ENCODE measurements at places on chromosomes 2 and 18.

DNA sequence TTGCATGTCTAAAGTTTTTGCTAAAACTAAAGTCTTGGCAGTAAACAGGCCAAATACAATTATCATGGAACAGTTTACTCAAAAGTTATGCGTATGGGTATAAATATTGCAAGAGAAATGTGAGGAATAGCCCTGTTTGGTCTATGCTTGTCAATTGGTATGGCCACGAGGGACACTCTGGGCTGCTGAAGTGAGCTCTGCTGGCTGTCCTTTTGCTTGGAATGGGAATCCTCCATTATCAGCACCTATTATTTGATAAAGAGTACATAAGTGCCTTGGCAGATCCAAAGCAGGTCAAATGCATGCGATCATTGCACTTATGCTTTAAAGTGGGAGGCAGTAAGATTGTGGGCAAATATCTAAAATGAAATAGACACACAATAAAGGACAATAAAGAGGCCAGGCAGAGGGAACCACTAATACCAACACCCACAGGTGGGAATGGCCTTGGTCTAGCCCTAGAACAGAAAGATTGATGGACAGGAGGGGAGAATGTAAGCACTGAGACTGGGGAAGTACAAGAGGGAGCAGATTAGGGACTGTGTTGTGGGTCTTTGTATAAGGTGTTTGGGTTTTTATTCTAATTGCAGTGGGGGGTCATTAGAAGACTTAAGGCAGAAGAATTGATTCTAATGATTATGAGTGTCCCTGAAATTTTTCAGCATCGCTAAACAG lies 60.0 kb upstream of the NOSTRIN start:
- DNase-seq, result no peak

DNA sequence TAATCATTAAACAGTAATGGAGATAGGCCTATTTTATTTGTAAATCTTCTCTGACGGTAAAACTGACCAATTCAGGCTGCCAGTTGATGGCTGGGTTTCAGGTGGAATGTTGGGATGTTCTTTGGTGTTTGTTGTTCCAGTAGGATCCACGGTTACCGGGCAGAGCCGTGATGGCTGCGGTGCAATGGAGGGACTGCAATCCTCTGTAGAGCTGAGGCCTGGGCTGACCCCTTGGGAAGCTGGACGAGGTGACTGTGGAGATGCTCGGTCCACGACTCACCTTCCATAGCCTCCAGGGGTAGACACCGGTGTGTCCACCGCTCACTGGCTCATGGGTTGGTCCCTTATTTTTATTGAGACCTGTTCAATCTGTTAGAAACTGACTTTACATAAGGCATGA lies 42.5 kb downstream of the ZNF519 start:
- DNase-seq, result no peak

GRCh38 chr2:168062054-168062453 lies 185.3 kb downstream of the STK39 start:
- DNase-seq, result no peak

- DNase-seq, result no peak
Measured at GRCh38 chr2:68340226-68341061, 20.7 kb upstream of the CNRIP1 start.

GRCh38 chr2:84735389-84735788 lies 145.5 kb downstream of the TRABD2A start:
- no peak for DNase-seq

DNA sequence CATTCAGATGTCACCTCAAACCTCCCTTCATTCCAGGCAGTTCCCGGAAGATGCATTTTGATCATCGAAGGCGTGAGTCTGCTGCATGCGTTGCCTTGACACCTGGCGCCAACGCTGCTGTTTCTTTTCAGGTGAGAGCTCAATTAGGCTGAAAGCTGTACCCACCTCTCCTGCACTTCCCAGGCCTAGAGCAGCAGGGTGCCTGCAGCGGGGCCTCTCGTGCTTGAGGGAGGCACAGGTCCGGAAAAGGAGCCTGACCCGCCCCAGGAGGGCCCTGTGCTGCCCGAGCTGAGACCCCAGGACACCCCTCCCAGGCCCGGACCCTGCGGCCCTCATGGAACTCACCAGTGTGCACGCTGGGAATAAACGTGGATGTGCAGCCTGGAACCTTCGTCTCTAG lies 31.4 kb upstream of the KCNG2 start:
- no peak for DNase-seq

DNA sequence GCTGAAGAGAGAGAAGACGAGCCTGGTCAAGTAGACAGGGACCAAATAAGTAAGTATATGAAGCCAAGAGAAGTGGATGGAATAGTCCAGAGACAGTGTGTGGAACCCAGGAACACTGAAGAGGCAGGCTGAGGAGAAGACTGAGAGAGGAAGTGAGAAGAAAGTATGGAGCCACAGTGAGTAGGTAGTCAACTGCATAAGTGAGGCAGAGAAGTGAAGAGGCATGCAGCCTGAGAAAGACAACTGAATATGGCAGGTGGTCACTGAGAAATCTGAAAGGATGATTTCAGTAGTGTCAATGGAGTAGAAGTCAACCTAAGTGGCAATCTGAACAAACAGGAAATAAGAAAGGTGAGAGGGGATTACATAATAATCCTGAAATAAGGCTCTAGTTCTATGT lies 55.4 kb downstream of the CWC22 start:
- no peak for DNase-seq

- DNase-seq, result no peak
Measured at GRCh38 chr2:216350214-216350791, 22.0 kb downstream of the MARCHF4 start.

GRCh38 chr2:98664323-98664722 lies 55.9 kb downstream of the UNC50 start:
- DNase-seq, result no peak

DNA sequence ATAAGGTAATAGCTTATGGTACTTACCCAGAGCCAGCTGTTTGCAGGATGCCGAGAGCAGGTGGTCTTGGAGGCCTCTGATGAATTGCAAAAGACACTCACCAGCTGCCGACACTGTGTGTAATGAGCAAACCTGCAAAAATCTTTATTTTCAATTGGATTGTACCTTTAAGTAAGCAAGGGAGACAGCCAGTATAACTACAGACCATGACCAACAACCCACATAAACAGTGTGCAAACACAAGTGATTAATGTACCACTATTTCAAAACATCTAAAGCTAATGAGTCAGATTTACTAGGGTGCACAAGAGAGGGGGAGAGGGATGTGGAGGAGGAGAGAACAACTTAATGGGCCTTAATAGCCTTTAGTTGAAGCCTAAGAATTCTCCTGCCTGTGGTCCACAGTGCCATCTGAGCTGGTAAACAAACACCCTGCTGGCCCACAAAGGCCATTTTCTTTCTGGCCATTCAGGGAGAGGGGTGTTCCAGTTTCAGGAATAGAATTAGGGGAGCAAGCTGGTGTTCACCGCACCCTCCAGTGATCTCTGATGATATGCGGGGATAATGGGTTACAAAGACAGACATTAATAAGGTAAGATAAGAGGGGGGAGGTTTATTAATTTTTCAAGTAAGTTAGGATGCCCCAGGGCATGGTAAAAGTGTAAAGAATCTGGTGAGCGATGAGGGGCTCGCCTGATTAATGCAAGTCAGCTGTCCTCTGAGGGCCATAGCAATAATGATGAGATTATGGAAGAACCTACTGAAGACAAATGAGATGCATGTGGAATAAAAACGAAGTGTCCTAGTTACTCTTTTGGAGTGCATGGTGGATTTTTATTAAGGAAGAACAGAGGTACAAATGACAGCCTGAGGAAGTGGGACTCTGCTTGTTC lies 196.4 kb downstream of the HRH4 start:
- DNase-seq, result no peak

DNA sequence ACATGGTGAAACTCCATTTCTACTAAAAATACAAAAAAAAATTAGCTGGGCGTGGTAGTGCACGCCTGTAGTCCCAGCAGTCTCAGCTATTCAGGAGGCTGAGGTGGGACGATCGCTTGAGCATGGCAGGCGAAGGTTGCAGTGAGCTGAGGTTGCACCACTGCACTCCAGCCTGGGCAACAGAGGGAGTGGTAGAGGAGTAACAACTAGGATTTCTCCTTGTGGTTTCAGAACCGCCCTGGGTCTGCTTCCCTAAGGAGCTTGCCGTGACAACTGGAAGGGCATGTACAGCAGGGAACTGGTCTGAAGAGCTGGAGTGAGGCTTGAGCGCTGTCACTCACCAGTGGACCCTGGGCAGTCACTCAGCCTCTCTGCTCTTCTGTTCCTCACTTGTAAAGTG lies 29.1 kb downstream of the REEP1 start:
- DNase-seq, result no peak

DNA sequence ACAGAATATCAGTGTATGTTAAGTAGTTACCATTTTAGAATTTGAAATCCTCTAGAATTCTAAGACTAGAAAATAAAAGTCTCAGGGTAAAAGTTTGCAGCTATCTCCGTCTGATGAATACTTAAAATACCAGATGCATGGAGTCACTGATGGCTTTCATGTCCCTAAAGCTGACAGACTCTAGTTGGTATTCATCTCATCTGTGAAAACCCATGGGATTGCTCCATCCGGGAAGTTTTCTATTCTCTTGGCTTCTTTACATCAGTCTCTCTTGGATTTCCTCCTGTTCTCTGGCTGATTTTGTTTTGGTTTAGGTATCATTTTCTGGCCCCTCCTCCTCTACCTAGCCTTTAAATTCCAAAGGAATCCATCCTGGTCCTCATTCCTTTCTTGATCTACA lies 465.6 kb upstream of the POU3F3 start:
- no peak for DNase-seq

DNA sequence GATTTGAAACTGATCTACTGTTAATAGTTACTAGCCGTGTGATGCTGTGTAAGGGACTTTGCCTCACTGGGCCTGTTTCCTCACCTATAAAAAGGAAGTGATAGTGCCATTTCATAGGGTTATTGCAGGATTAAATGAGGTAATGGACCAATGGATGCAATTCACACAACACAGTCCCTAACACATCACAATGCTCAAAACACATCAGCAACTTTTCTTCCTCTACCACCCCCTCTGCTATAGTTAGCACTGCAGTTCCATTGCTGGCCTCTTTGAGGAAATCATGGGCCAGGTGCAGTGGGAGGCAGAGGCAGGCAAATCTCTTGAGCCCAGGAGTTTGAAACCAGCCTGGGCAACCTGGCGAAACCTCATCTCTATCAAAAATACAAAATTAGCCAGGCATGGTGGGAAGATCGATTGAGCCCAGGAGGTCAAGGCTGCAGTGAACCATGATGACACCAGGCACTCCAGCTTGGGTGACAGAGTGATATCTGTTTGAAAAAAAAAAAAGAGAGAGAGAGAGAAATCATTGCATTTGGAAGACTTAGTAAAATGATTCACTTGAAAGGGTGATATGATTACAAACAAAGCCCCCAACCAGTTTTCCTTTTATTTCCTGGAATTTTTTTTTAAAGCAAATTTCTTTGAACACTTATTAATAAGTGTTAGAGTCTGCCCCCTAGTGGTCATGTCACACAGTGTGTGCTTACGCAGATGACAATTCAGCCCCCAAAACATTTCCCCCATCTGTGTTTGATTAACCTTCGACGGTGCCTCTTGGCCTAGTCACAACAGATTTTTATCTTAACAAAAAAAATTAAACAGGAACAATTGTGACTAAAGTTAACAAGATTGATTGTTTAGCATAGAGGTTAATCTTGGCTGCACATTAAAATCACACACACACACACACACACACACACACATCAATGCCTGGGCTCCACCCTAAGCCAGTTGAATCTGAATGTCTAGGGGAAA lies 88.6 kb upstream of the BCL11A start:
- DNase-seq, result no peak

GRCh38 chr2:11630855-11631254 lies 39.1 kb downstream of the NTSR2 start:
- no peak for DNase-seq

DNA sequence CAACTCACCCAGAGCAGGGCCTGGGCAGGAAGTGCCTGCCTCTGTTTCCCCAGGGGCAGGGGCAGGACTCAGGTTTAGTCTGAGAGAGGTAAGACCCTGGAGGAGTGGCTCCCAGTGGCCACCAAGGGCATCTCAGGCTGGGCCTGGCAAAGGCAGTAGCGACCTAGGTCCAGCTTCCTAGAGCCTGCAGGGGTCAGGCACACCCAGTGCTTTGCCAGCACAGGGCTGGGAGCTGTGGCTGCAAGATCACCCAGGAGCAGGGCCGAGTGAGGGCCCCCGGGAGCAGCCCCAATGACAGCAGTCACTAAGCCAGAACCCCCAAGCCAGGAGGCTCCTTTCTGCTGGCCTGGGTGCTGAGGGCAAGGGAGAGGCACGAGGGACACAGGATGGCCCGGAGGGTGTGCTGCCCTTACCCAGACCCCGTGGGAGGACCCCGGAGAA lies 8.8 kb upstream of the DUSP2 start:
- no peak for DNase-seq

DNA sequence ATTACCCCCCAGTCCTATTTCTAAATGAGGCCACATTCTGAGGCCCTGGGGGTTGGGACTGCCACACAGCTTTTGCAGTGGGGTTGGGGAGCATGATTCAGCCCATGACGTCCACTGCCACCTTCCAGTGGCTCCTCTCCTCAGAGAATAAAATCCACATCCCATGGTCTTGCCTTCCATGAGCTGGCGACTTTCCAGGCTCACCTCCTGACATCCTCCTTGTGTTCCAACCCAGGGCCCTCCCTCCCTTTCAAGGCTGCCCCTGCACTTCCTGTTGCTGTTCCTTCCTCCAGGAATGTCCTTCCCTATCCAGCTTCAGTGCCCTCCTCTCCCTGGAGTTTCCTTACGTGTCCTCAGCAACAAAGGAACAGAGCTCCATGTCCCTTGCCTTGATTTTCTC lies 187.3 kb upstream of the ID2 start:
- no peak for DNase-seq

- DNase-seq, result no peak
Measured at GRCh38 chr2:1156531-1156930, 205.9 kb downstream of the SNTG2 start.

DNA sequence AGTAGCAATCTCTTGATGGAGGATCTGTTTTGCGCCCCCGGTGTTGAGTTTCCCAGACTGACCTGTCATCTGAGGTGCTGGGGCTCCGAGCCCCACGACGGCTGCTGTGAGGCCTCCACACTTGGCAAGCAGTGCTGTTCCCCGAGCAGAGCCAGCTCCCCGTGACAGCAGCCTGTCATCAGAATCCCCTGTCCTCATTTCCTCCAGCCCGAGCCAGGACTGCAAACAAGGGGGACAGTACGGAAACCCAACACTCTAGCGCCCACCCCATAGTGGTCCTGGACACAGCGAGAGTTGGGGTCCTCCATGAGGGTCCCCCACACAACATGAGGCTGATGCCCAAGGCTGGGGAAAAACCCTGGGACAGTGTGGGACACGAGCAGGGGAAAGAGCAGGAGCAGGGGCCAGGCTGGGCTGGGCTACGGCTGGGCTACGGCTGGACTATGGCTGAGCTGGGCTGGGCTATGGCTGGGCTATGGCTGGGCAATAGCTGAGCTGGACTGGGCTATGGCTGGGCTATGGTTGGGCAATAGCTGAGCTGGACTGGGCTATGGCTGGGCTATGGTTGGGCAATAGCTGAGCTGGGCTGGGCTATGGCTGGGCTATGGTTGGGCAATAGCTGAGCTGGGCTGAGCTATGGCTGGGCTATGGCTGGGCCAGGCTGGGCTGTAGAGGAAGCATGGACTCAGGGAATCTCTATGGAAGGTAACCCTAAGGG lies 1.5 kb upstream of the KLHL30 start:
- no peak for DNase-seq

GRCh38 chr18:62109676-62110075 lies 77.2 kb downstream of the PIGN start:
- DNase-seq, result no peak

- DNase-seq, result no peak
Measured at GRCh38 chr2:202721621-202722020, 86.9 kb downstream of the FAM117B start.
